ENCODE measurements at places on chromosomes 3 and 15. TPM values are rescaled to one million over a fixed set of nuclear protein-coding genes. Genes with fewer than 3 reads are reported as not detected.
A peak's percentile ranks its signal among the peaks of the same experiment; 100 is the strongest.

GRCh38 chr15:23569151-23569925, 3.9 kb downstream of the MKRN3 start:
- no peak for DNase-seq

The CFAP20DC gene
- 2.4 TPM for total RNA-seq

DNA sequence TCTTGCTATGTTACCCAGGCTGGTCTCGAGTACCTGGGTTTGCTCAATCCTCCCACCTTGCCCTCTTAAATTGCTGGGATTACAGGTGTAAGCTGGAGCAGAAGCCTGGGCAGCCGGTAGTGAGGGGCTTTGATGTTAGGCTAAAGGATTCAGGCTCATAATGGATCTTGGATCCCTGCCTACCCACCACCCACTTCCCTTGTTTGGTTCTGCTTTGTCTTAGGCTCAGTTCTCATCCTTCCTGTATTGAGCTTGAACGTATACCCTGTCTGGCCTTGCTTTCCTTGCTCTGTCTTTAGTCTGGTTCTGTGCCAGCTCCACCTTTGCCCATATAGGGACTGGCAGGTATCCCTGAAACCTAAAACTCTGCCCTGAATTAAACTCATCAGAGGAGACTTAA, 1.7 kb downstream of the PPCDC start:
- DNase-seq = no peak

The LRRC2 gene
- total RNA-seq = 0.20 TPM

The CHRNA5 gene
- 9.2 TPM for total RNA-seq

DNA sequence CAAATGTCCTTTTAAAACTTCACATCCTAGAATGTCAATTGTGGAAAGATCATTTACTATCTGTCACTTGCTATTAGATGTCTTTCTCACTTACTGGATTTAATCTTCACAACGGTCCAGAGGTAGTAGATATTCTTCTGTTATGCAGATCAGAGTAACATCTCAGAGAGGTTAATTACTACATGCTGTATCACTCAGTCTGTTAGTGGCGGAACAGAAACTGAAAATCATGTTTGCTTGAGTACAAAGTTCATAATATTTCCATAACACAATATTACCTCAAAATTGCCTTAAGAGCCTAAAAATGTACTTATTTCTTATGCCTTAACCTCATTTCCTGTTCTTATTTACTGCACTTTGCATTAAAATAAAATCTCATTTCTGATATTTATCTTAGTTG, 28.6 kb upstream of the GPR149 start:
- DNase-seq = no peak

DNA sequence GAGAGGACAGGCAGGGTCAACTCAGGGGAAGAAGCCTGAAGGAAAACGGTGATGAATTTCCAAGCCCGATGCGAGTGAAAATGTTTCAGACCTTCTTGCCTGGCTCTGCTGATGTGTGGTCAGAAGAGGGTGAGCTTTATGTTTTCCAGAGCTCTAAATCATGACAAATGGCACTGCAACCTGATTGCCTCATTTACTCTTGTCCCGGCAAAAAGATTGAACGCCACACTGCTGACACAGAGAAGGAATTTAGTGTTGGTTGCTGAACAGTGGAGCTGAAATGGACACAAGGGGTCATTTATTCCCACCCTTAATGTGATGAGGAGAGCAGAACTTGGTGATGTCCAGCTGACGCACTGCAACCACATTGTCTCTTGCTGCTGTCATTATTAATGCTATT, 36.1 kb upstream of the GABRG3 start:
- no peak for DNase-seq

DNA sequence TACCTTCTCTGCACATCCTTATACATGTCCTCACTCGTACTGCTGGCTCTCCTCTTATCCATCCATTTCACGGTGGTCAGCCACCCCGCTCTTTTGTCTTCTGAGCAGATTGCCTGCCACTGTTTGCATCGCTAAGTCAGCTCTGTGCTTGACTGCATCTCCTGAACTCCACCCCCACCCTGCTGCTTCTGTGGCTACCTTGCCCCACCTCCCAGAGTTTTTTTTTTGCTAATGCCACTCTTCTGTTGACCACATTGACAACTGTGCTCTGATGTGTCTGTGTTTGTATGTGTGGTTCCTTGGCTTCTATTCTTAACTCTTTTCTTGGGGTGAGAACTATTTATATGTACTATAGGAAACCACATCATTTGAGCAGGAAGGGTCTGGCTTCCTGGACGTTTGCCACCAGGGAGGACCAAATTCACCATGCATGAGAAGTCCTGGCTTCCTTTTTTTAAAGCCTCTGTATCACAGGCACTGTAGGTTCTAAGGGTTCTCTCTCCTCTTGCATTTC, 12.8 kb upstream of the MTMR10 start:
- peak; percentile 54 for DNase-seq

DNA sequence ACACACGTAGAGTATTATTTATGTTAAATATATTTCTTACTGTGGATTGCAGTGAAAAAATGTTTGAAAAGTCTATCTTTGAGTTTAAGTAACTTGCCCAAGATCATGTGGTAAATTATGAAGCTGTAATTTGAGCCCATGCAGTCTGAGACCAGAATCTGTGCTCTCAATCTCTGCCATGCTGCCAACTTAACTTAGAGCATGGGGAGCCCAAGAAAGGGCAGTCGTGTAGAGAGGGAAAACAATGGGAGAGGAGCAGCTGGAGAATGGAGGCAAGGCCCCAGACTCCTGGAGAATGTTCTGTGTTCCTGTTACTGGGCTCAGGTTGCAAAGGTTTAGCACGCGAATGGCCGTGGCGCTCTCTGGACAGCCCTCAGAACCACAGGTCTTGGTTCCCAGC, 311.6 kb upstream of the RASGRP1 start:
- no peak for DNase-seq

GRCh38 chr3:82055792-82056191, 294.3 kb upstream of the GBE1 start:
- DNase-seq = peak; percentile 36

- no peak for DNase-seq
Measured at GRCh38 chr15:58773024-58773423, 1.9 kb downstream of the MINDY2 start.

DNA sequence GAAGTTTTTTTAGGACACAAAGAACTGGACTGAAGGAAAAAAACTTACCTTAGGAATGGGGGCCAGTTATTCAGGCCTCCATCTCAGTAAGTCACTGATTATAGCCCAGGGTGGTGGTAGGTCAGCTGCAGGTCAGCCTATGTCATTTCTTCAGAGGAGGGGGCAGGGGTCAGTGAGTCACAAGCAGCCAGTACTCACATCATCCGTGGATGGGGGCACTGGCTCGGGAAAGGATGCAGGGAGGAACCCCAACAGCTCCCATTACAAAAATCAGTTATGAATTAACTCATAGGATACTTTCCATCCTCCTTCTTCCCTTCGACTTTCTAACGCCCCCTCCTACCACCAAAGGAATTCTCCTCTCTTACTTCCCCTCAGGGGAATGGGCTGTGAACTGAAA, 578.3 kb downstream of the PDCD6IP start:
- no peak for DNase-seq

- no peak for DNase-seq
Measured at GRCh38 chr15:67181221-67181639, 73.2 kb downstream of the AAGAB start.

The GCHFR gene
- not detected for total RNA-seq

GRCh38 chr3:185815391-185816282, 9.2 kb downstream of the IGF2BP2 start:
- peak; percentile 69 for DNase-seq

DNA sequence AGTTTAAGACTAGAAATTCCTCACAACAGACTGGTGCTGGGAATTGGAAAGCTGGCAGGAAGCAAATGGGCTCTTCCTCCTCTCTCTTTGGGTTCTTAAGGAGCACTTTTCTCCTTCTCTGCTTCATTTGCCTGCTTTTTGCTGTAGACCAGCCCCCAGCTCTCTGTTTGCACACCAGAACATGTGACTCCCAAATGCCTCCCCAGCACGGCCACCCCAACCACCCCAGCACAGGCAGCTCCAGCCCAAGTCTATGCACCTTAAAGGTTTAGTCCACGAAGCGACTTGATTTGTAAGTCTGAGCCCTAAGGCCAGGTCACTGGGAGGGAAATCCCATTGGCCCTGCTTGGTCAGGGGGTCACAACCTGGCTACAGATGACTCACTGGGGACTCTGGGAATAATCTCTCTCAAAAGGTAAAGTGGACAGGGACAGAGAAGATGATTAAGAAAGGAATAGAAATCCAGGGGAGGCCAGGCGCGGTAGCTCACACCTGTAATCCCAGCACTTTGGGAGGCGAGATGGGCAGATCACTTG, 377.8 kb upstream of the PROK2 start:
- DNase-seq = no peak

DNA sequence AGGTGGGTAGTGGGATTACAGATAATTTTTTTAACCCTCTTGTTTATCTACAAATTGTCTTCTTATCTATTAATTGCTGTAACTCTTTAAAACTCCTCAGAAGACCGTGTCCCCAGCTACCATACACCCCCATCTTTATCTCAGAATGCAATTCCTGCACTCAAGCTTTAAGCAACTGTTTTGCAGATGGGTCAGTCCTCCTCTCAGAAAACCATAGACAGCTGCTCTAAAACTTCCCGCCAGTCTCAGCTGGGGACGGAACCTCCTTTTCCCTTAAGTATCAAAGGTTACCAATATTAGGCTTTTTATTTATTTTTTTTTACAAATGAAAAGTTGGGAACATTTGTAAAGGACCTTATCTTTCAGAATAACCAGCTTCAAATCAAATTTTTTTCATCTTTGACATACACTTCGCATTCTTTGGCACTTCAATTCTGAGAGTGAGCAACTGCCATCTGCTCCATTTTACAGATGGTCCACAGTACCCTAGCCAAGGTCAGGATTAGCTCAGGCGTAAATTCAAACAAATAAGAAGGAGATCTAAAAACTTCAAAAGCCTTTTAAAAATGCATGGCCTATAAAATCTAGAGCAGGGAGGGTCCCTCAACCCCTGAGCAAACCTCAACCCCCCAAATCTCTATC, 1.3 kb downstream of the GATM start:
- no peak for DNase-seq

GRCh38 chr15:63449731-63450130, 54.7 kb upstream of the USP3 start:
- peak; percentile 22 for DNase-seq

DNA sequence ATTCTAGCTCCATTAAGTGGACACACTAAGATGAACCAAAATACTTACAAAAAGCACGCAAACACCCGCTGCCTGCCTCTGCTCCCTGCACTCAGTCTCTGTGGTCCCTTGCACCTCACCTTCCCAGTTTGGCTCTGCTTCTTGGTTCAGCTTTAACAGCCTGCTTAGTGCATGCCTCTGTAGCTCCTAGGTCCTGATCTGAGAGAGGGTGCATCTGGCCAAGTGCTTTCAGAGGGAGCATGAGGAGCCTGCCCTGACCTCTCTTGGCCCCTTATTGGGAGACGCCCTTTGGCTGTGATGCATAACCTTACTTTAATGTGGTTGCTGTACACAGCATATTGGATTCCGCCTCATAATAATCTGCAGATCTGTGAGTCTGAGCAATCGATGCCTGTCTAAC, 21.2 kb upstream of the ATP10A start:
- no peak for DNase-seq

The FBXL22 gene
- total RNA-seq = 0.60 TPM

- DNase-seq = no peak
Measured at GRCh38 chr3:47339951-47340350, 40.9 kb upstream of the PTPN23 start.

The FANCD2OS gene
- not detected for total RNA-seq

All from HT1080 (cell line).